Stimulated activated CD4-positive, alpha-beta T cell treated with anti-CD3 and anti-CD28 coated beads, Interleukin-1b, Interleukin-23, amount 100 ng/mL, for 1 hour (primary cell): ENCODE measurements at places on chromosomes 13 and 19.

GRCh38 chr19:30488191-30488590, 116.0 kb downstream of the ZNF536 start:
- no peak for DNase-seq

GRCh38 chr19:50431343-50432220, 1.1 kb upstream of the MYBPC2 start:
- peak; percentile 55 for DNase-seq

GRCh38 chr13:39692660-39693438, 37.4 kb downstream of the COG6 start:
- DNase-seq, result no peak

- DNase-seq, result peak; percentile 98
Observed at GRCh38 chr19:19618219-19619051, at the start of gene PBX4. Gene PBX4, minus strand, starts transcription at chr19:19618687. Its CDS starts 58 bp downstream, at chr19:19618629.

DNA sequence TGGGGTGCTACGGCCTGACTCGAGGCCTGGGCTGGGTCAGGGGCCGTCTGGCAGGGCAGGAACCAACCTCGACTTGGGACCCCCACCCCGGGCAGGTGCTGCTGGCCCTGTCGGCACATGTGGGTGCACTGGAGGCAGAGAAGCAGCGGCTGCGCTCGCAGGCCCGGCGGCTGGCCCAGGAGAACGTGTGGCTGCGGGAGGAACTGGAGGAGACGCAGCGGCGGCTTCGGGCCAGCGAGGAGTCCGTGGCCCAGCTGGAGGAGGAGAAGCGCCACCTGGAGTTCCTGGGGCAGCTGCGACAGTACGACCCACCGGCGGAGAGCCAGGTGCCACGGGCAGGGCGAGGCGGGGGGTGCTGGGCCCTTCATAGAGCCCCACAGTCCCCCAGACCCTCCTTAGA, 5.9 kb downstream of the KLC3 start:
- no peak for DNase-seq
